Psoas muscle (tissue), 8 donors: ENCODE measurements at places on chromosomes 6 and 20. TPM values are rescaled to one million over a fixed set of nuclear protein-coding genes. Genes with fewer than 3 reads are reported as not detected.

GRCh38 chr6:69914015-69914485 lies 47.7 kb downstream of the COL19A1 start:
- DNase-seq = no peak

DNA sequence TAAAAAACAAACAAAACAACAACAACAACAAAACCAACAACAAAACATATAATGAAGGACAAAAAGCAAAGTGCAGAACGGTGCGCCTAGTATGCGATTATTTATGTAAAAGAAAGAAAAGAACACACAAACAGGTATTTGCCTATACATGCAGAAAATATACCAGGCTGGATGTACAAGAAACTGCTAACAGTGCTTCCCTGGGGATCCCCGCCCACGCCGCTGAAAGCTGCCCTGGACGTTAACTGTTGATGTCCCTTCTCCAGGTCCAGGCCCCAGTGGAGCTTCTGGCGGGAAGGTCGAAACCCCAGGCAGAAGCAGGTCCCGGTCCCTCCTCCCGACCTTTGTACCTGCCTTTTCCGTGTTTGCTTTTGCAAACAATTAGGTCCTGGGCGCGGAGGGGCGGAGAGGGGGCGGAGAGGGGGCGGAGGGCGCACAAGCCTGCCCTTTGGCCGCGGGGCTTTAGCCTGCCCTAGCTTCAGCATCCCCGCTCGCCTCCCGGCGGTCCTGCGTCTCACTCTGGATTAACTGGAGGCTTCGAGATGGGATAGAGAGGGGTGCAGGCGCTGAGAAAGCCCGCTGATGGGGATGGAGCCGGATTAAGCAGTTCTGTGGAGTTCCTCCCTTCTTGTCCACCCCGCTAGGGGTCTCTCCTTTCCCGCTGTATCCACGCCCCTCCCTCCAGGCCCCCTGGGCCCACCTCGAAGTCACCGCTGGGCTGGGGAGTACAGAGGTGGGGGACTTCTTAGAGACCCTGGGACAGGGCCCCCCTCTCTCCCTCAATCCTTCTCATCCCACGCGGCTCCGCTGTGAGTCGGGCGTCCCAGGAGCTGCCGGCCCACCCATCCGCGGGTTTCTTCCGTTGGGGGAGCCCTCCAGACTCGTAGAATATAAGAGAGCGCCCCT lies 8.2 kb upstream of the AHCY start:
- DNase-seq = no peak

DNA sequence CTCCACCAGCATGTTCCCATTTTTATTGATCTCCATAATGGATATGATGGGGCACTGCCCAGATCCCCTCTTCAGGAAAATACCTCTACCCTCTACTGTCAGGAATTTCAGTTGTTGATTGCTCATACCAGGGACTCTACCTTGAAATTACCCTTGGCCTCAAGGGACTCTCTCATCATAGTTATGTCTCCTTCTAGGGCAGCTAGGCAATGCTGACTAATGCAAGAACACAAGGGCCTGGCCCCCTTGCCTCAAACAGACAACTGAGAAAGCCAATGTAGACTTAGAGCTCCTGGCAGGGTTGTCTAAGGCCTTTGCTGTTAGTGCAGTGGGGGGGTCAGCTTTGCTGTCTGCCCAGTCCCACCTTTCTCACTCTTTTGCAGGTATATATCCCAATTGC lies 493.1 kb downstream of the BTBD3 start:
- no peak for DNase-seq

- no peak for DNase-seq
Observed at GRCh38 chr6:134282816-134283215, 35.1 kb downstream of the SGK1 start.

DNA sequence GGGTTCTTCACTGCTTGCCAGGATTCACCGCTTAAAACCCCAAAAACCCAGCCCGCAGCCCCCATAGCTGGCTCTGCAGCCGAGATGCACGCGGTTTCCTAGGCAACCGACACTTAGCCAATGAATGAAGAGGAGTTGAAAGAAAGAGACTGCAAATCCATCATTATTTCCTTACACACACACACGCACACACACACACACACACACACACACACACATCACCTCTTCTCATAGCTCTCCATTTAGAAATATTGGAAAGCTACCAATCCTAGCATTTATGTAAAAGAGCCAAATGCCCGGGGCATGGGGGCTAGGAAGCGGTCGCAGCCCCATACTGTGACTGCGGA lies 3.4 kb upstream of the TUBB2B start:
- no peak for DNase-seq

DNA sequence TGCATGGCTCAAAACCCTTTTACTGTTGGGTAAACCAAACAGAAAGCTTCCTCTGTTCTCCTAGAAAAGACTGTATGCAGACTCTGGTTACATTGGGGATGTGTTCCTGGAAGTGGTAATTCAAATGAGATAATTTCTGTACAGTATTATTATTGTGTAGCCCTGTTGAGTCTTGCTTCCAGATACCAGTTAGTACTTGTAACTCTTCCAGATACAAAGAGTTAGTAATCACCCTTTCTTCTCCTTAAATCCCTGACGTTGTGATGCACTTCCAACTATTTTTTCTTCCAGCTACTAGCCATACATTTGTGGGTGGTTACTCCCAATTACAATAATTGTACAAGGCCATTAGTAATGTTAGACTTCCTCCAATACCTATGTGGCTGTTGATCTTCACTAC lies 42.3 kb upstream of the GRIK2 start:
- no peak for DNase-seq

GRCh38 chr20:50575865-50576720 lies 65.9 kb downstream of the PTPN1 start:
- DNase-seq = peak; percentile 70

- DNase-seq = no peak
Observed at GRCh38 chr6:136012198-136012887, 160.8 kb downstream of the PDE7B start.

The CDH26 gene
- 0.62 TPM for polyA plus RNA-seq
